Foreskin keratinocyte (primary cell): ENCODE measurements at places on chromosomes 3 and 15. TPM values are rescaled to one million over a fixed set of nuclear protein-coding genes. Genes with fewer than 3 reads are reported as not detected.

ARGFX gene
- total RNA-seq: not detected in 2 replicates

PLA2G4D gene
- 0.07 and 0.14 TPM in 2 replicates for total RNA-seq

FGD5 gene
- not detected in 2 replicates for total RNA-seq

ATP13A5 gene
- not detected in 2 replicates for total RNA-seq

P2RY1 gene
- 1.7 and 1.8 TPM in 2 replicates for total RNA-seq

GOLGA8T gene
- 0.04 and 0.10 TPM in 2 replicates for total RNA-seq

GRK7 gene
- not detected in 2 replicates for total RNA-seq

FBXW12 gene
- not detected in 2 replicates for total RNA-seq

PIF1 gene
- 16.0 and 18.6 TPM in 2 replicates for total RNA-seq

GOLGA8M gene
- total RNA-seq: not detected in 2 replicates

UBAP1L gene
- 0.49 and 0.88 TPM in 2 replicates for total RNA-seq

DZIP1L gene
- 5.0 and 7.6 TPM in 2 replicates for total RNA-seq

CCR3 gene
- not detected in 2 replicates for total RNA-seq

REC114 gene
- not detected in 2 replicates for total RNA-seq

C3orf49 gene
- not detected in 2 replicates for total RNA-seq

CISH gene
- 5.7 and 6.2 TPM in 2 replicates for total RNA-seq

WDR93 gene
- total RNA-seq: not detected in 2 replicates

GABRR3 gene
- total RNA-seq: not detected in 2 replicates

ITIH4 gene
- 0.18 and 0.95 TPM in 2 replicates for total RNA-seq

ZPLD1 gene
- 0.46 and 1.0 TPM in 2 replicates for total RNA-seq

IL16 gene
- 0.07 TPM in 1 of 2 replicates, not detected in the other for total RNA-seq

POLQ gene
- 12.5 and 14.8 TPM in 2 replicates for total RNA-seq

PLEKHO2 gene
- total RNA-seq: 16.6 and 21.9 TPM in 2 replicates

AQP9 gene
- 0.14 and 0.31 TPM in 2 replicates for total RNA-seq

ROBO1 gene
- 43.0 and 47.6 TPM in 2 replicates for total RNA-seq

MESP2 gene
- total RNA-seq: 0.88 and 1.3 TPM in 2 replicates

COX17 gene
- 59.0 and 63.9 TPM in 2 replicates for total RNA-seq

SLC27A2 gene
- 0.07 and 0.11 TPM in 2 replicates for total RNA-seq

MRAS gene
- total RNA-seq: 2.9 and 6.3 TPM in 2 replicates

DGKG gene
- 0.11 TPM in 1 of 2 replicates, not detected in the other for total RNA-seq

TUSC7 gene
- not detected in 2 replicates for total RNA-seq

UTS2B gene
- 0.11 TPM in 1 of 2 replicates, not detected in the other for total RNA-seq

PRR20G gene
- not detected in 2 replicates for total RNA-seq

PDCD10 gene
- total RNA-seq: 82.7 and 83.5 TPM in 2 replicates

CLDN18 gene
- not detected in 2 replicates for total RNA-seq

CELF6 gene
- total RNA-seq: 0.17 and 0.18 TPM in 2 replicates

IDH2 gene
- total RNA-seq: 60.1 and 69.6 TPM in 2 replicates
